ENCODE measurements at places on chromosomes 12 and 14. TPM values are rescaled to one million over a fixed set of nuclear protein-coding genes. Genes with fewer than 3 reads are reported as not detected.

Gene PTCSC3
- total RNA-seq, result not detected

Gene NANOG
- total RNA-seq, result 0.35 TPM

Gene OS9
- total RNA-seq, result 251 TPM

Gene DPY19L2
- total RNA-seq, result 6.2 TPM

Gene WIF1
- total RNA-seq, result 1.8 TPM

Gene RNASE3
- total RNA-seq, result 0.80 TPM

Gene TSHR
- total RNA-seq, result 0.39 TPM

Gene AKAP6
- total RNA-seq, result 1.5 TPM

Gene TMEM229B
- 1.7 TPM for total RNA-seq

Gene LRRK2
- 16.3 TPM for total RNA-seq

Gene CLEC1B
- total RNA-seq, result not detected

Gene EXOC3L4
- 2.0 TPM for total RNA-seq

Gene TAC3
- not detected for total RNA-seq

Gene PPP1R36
- 1.3 TPM for total RNA-seq

Gene TPPP2
- not detected for total RNA-seq

- DNase-seq, result no peak
Measured at GRCh38 chr14:56810836-56811592, 735 bp upstream of the OTX2 start.

GRCh38 chr14:83347874-83348273 lies 1814.2 kb upstream of the SEL1L start:
- DNase-seq, result no peak

- no peak for DNase-seq
Measured at GRCh38 chr12:76032043-76032981, 736 bp upstream of the PHLDA1 start.

DNA sequence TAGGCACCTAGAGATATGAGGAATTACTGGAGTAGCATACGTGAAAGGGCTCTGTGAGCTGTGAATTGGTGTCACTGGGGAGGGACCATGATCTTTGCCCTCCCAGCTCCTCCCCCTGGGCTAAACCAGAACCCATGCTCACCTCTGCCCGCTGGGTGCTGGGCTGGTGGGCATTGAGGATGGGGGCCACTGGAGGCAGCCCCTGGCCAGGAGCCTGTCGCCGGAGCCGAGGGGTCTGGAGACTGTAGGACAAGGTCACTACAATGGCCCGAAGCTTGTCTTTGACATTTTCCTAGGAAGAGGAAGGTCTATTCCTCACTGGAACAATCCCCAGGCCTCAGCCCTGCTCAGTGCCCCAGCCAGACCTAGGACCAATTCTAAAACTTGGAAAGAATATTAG lies 11.6 kb downstream of the ITGA7 start:
- DNase-seq, result peak; percentile 83

DNA sequence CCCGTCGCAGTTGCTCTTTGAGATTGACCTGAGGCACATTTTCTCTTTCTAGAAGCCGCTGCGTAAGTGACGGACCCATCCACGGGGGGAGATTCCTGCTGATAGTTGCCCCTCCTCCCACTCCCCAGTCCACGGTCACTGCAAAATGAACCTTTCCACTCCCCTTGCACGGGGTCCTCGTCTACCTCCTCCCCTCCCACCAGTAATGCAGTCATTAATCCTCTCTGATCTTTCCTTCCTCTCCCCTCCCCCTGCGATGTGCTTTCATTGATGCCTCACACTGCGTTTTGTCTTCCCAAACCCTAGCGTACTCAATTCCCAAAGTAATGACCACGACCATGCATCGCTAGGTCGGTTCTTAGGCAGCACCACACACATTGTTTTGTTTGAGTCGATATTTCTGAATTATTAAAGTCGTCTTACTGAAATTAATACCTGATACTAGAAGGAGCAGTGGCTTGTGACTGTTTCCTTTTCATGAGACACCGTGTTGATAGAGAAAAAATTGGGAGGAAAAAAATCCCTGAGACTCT lies 857 bp downstream of the ETNK1 start:
- no peak for DNase-seq

- DNase-seq, result no peak
Measured at GRCh38 chr14:67486890-67487289, 1.6 kb downstream of the TMEM229B start.

GRCh38 chr12:109949089-109949488 lies 47.1 kb downstream of the GIT2 start:
- no peak for DNase-seq

DNA sequence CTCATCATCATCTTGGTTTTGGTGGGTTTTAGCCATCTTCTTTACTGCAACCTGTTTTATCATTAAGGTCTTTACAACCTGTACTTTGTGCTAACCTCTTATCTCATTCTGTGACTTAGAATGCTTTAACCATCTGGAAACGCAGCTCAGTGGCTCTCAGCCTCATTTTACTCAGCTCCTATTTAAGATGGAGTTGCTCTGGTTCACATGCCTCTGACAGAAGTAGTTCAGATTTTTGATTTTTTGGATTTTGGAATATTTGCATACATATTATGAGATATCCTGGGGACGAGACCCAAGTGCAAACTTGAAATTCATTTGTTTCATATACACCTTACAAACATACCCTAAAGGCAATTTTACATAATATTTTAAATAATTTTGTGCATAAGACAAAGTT lies 10.7 kb downstream of the SLC38A1 start:
- no peak for DNase-seq

DNA sequence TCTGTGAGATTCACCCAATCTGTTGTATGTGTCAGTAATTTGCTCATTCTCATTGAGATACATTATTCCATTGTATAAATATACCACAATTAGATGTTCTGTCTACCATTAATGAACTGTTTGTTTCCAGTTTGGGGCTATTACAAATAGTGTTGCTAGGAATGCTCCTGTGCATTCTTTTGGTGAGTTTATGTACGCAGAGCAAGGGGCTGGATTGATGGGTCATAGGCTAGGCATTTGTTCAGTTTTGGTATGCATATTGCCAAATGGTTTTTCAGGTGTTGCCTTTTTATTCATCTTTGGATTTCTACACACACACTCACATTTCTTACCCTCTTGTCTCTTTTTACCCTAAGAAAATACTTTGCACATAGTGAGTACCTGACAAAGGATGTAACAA lies 93.4 kb downstream of the GPATCH2L start:
- DNase-seq, result no peak

DNA sequence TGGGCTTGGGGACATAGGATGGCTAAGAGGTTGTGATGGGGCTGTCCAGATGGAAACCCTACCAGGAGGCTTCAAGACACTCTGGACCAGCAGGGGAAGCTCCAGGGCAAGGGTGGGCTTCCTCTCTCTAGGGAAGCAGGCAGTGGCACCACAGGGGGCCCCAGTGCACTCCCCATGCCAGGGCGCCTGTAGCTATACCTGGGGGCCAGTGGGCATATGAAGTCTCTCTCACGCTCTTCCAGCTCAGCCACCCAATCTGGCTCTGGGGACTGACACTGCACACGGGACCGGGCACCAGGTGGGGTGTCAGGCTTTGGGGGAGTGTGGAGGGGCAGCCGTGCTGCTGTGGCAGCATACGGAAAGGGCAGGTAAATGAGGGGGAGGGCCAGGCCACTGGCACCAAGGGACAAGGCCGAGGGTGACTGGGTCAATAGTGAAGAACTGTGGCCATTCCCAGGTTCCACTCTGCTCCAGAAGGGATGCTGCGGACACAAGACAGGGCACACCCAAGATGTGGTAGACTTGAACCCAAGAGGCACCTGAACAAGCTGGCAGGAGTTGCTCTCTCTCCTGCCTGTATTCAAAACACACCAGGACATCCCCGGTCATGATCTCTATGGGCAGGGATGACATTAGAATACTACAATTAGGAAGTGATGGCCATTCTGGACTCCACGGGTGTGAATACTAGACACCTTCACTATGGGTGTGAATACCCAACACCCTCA lies 27.5 kb downstream of the RFLNA start:
- DNase-seq, result no peak

DNA sequence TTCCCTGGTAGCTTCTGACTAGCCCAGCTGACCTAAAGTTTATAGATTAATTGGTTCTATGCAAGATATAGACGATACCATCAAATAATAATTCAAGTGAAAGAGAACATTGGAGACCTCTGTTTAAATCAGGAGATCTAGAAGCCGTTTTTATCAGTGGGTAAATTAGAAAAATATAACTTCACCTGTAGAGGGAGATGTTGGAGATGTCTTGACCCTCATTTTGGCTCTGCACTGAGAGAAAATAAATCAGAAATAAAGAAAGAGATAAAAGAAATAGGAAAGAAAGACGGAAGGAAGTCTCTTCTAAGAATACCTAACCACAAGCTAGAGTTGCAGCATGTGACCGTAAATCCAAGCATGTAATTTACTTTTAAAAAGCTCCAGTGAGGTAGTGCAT lies 684.5 kb downstream of the C12orf50 start:
- no peak for DNase-seq

- DNase-seq, result no peak
Measured at GRCh38 chr14:57171903-57172302, 96.8 kb downstream of the EXOC5 start.

- no peak for DNase-seq
Measured at GRCh38 chr12:21169878-21170472, 39.0 kb downstream of the SLCO1B1 start.

- DNase-seq, result no peak
Measured at GRCh38 chr12:116318576-116319232, 41.2 kb upstream of the MED13L start.

- no peak for DNase-seq
Measured at GRCh38 chr12:53380794-53381730, 1.1 kb downstream of the SP1 start.

GRCh38 chr12:52461693-52462092 lies 9.7 kb upstream of the KRT6B start:
- no peak for DNase-seq

GRCh38 chr14:58731465-58732293 lies 93.9 kb downstream of the DACT1 start:
- DNase-seq, result no peak

DNA sequence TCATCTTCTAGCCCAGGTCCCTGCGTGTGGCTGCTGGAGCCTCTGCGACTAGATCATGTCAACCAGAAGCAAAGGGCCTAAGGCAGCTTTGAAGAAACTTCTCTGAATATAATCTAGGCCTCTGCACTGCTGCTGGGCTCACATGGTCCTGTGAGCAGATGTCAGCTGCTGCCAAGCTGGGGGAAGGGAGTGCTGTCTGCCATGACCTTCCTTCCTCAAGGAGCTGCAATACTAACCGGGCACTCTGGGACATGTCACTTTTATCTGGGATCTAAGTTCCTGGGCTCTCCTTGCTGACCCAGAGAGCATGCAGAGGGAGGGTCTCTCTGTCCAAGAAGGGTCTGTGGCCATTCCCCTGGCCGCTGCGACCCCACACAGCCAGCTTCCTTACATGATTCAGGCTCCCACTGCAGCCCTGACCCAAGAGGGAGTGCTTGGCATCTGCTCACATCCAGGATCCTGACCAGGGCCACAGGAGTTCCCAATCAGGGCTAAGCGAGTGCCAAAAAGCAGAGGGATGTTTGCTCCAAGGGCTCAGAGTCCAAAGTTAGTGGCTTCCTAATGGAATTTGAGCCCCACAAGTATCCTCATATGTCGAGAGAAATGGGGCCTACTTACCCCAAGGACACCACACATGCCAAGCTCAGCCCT lies 74.0 kb downstream of the PLEKHG3 start:
- no peak for DNase-seq

DNA sequence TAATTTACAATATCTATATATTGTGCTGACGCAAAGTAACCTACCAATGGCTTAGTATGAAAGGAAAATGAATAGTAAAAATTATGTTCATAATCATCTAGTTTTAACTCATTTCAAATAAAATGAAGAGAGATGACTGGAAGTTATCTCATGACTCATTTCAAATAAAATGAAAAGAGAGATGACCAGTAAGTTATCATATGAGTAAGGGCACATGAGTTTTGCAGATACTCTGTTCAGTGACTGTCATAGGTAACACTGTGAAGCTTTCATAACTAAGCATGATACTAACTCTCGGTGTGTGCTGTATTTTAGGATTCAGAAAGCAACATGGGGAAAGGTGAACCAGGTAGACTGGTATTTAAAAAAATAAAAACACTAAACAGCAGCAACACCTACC lies 364.5 kb upstream of the DIO2 start:
- no peak for DNase-seq

- DNase-seq, result no peak
Measured at GRCh38 chr14:75015496-75015895, 12.8 kb downstream of the EIF2B2 start.

- DNase-seq, result no peak
Measured at GRCh38 chr12:112275836-112276235, 106.4 kb downstream of the HECTD4 start.

- no peak for DNase-seq
Measured at GRCh38 chr12:29612912-29613311, 115.4 kb upstream of the OVCH1 start.

DNA sequence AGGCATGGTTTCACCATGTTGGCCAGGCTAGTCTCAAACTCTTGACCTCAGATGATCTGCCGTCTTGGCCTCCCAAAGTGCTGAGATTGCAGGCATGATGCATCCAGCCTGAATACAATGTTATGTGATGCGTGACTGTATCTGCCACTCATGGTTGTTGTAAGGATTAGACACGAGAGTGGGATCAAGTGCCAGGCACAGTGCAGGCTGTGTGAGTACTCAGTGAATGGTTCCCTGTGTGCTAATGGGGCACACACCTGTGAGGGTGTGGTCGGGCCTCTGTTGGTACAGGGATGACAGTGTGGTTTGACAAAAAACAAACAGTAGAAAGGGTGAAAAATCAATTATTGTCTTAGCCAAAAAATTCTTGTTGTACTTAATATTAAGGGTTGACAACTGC lies 61.8 kb downstream of the TECPR2 start:
- DNase-seq, result peak; percentile 39

DNA sequence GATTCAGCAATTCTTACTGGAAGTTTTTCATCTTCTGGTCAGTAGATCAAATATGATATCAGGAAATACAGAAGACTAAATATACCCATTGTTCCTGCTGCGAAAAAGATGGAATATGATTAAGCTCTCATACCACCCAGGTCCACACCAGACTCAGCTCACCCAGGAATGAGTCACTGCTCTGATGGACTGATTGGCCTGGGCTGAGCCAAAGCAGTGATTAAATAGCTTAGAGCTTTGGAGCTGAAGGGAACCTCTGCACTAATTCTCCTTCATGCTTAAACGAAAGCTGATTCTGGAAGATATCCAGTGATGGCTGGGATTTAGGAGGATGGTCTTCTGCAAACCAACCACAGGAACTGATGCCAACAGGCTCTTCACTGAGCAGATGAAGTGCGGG lies 62.0 kb upstream of the SYT1 start:
- DNase-seq, result no peak

GRCh38 chr12:19546027-19546426 lies 106.7 kb downstream of the AEBP2 start:
- DNase-seq, result no peak

DNA sequence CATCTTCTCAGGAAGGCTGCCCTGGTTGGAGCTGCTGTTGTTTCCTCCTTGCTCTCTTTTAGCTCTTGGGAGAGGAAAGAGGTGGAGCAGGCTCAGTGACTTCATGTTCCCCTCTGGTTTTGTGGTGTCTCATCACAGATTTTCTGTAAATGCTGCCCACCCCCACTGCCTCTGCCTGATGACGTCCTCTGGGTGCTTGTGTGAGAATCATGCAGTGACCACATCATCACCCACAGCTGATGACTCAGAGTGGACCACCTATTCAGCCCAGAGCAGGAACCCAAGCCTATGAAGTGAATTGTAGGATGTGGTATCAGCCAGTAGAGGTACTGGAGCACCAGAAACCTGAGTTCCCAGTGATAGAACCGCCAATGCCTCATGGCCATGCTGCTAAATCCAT lies at the start of gene GZMB:
Gene GZMB (minus strand): TSS at position 33 of the 400 bp plus-strand sequence. CDS start 30 bp downstream, at position 3.
- no peak for DNase-seq

- DNase-seq, result peak; percentile 45
Measured at GRCh38 chr14:92631098-92631497, 117.3 kb downstream of the LGMN start.
